ENCODE measurements at places on chromosomes 3 and 15. TPM values are rescaled to one million over a fixed set of nuclear protein-coding genes. Genes with fewer than 3 reads are reported as not detected.

The PAK6 gene
- 0.26 TPM for total RNA-seq

The SPINK8 gene
- total RNA-seq = not detected

The TIMP4 gene
- 280 TPM for total RNA-seq

The DAZL gene
- total RNA-seq = not detected

The FETUB gene
- total RNA-seq = not detected

The RBP2 gene
- total RNA-seq = 5.3 TPM

All from mesenteric fat pad (tissue), 1 donor.